NCI-H1930 (cell line): ENCODE measurements at places on chromosomes 2 and 18.

- DNase-seq = no peak
Observed at GRCh38 chr2:72897785-72898584, 10.8 kb downstream of the SPR start.

DNA sequence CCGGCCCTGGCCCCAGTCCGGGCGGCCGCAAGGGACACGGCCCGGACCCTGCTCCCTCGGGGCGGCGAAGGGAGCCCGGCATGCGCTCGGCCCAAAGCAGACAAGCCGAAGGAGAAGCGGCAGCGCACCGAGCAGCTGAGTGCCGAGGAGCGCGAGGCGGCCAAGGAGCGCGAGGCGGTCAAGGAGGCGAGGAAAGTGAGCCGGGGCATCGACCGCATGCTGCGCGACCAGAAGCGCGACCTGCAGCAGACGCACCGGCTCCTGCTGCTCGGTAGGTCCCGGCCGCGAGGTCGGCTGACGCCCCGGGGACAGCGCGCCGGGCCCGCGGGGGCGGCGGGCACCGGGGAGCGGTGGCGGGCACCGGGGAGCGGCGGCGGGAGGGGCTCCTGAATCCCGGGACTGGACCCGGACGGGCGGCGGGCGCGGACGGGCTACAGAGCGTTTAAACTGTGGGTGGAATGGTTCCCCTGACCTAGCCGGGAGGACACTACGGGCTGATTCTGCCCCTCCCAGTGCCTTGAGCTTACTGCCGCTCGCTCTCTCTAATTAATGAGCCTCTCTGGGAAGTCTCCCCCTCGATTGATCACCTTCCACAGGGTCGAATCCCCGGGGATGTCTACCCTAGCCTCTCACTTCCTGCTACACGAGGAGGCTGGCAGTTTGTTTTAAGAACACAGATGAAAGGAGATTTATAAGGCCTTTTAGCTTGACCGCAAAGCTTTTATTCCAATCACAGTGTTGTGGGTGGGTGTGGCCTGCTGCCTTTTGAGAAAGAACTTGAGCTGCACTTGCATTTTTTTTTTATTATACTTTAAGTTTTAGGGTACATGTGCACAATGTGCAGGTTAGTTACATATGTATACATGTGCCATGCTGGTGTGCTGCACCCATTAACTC, 853 bp downstream of the GNAL start:
- DNase-seq = peak; percentile 1

DNA sequence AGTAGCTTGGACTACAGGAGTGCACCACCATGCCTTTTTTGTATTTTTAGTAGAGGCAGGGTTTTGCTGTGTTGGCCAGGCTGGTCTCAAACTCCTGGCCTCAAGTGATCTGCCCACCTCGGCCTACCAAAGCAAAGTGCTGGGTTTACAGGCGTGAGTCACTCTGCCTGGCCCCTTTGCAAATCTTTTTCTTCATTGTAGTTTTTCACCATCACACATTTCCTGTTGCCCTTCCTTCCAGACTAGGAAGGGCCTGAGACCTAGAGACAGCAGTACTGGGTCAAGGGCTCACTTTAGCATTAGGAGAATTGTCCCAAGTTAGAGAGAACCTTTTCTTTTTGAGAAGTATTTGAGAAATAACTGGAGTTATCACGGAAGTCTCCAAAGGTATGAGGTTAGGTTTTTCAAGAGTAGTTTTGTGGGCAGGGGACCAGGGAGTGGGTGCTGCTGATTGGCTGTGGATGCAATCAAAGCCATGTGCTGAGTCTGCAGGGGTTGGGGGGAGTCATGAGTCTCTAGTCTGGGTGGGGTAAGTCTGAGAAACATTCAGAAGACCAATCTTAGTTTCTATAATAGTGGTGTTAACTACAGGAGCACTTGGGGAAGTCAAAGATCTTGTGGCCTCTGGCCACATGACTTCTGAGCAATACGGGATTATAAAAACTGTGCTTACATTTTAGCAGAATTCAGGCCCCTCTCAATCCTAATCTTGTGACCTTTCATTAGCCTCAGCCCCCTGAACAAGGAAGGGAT, 23.7 kb downstream of the B3GNT2 start:
- DNase-seq = no peak

GRCh38 chr2:38605298-38605830, 2.6 kb upstream of the HNRNPLL start:
- DNase-seq = no peak

DNA sequence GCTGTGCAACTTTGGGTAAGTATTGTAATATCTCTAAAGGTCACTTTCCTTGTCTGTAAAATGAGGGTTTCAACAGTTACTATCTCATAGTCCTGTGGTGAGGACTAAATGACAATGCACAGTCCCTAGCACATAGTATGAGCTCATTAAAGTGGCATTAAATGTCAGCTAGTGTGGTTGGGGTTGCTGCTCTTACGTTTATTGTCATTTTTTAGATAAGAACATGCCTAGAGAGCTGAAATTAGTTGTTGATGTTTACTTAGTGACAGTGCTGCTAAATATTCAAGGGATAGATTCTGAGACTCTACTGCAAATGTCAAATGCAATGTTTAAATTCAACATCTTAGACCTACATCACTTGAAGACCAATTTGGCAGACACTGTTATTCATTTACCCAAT, 356.1 kb upstream of the ETAA1 start:
- no peak for DNase-seq

- no peak for DNase-seq
Observed at GRCh38 chr2:20643826-20644225, 7.1 kb downstream of the HS1BP3 start.

- no peak for DNase-seq
Observed at GRCh38 chr2:232075080-232075479, 113.6 kb downstream of the DIS3L2 start.
